ENCODE measurements at places on chromosomes 12 and 14.
A peak's percentile ranks its signal among the peaks of the same experiment; 100 is the strongest.

DNA sequence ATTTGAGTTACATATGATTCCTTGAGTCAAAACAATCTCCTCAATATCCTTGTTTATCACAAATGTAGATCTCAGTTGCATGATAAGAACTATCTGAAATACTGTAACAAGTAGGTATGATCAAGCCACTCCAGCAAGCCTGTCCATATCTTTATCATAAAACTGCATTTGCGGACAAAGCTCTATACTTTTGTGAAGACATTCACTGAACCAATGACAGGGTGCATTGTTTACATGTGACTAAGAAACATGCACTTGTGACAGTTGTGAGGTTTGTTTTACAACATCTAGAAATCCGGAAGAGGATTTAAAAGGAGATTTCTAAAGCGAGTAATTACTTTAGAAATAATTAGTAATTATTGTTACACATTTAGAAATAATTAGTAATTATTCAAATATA lies 111.7 kb downstream of the PPP2R5E start:
- no peak for DNase-seq

DNA sequence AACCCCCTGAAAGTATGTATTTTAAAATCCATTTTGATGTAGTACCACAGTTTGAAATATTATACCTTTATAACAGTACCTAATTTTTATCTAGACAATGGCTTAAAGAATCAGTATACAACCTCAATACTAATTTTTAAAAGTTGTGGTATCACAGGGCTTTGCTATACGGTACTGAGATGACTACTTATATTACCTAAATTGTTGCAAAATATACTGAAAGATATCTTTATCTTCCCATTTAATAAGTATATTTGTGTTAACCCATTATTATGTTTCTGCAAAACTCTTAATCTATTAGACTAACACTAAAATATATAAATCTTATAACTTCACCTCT lies 67.1 kb downstream of the RALGAPA1 start:
- no peak for DNase-seq

DNA sequence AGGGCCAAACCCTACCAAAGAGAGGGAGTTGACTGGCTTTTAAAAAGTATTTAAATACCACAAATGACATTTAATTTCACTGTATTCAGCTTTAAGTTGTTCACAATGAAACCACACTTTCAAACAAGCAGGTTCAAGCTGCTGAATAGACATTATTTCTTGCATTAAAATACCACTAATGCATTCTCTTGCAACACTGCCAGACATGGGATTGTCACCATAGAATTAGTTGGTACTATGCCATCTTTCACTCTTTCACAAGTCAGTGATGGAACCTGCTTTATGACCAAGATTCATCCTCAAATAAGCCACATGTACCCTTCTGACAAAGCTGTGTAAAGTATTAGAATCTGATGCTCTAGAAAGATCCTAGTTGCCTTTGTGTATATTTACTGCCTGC lies 239.4 kb downstream of the PAWR start:
- no peak for DNase-seq

GRCh38 chr14:54312166-54312801 lies 84.5 kb upstream of the CDKN3 start:
- DNase-seq = no peak

- peak; percentile 81 for DNase-seq
Observed at GRCh38 chr12:121795034-121795968, 1.8 kb upstream of the RHOF start.

- no peak for DNase-seq
Observed at GRCh38 chr14:88618476-88618875, 55.6 kb downstream of the ZC3H14 start.

GRCh38 chr12:131027876-131028586 lies 74.3 kb downstream of the ADGRD1 start:
- no peak for DNase-seq

GRCh38 chr14:91417120-91417982 lies at the start of gene CCDC88C:
TSS of gene CCDC88C (minus strand) at chr14:91417820. CDS start at chr14:91417690, 130 bp downstream.
- peak; percentile 68 for DNase-seq

GRCh38 chr14:66216763-66217162 lies 269.4 kb upstream of the CCDC196 start:
- no peak for DNase-seq

DNA sequence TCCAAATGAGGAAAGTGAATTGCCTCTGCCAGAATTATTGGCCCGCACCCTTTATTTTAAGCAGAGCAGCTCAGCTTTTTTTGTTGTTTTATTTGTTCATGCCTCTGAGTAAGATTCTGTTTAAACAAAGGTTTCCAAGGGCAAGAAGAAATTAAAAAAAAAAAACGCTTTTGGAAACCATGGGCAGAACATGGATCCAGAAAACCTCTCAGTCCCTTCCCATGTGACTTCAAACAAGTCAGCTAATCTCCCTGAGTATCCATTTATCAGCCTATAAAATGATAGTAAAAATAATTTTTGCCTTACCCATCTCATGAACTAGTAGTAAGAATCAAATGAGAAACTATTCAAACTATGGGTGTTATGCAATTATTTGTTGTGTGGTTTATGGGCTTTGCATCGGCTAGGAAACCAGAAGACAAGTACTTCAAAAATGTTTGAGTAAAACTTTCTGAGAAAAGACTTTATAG lies 27.6 kb downstream of the KITLG start:
- DNase-seq = no peak

DNA sequence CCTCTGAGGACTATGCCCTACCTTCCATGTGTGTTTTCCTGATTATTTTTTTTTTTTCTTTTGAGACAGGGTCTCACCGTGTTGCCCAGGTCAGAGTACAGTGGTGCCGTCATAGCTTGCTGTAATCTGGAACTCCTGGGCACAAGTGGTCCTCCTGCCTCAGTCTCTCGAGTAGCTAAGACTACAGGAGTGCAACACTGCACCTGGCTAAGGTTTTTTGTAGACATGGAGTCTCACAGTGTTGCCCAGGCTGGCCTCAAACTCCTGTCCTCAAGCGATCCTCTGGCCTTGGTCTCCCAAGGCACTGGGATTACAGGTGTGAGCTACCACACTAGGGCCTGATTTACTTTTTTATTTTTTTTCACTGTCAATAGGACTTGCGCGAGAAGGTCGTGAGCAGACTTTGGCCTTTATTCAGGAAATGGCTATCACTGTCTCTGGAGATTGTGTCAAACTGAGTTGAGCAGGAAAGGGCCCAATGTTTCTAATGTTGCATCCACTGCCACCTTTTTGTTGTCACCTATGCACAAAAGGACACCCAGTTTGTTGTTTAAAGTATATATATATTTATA lies 47.7 kb downstream of the FLRT2 start:
- no peak for DNase-seq

DNA sequence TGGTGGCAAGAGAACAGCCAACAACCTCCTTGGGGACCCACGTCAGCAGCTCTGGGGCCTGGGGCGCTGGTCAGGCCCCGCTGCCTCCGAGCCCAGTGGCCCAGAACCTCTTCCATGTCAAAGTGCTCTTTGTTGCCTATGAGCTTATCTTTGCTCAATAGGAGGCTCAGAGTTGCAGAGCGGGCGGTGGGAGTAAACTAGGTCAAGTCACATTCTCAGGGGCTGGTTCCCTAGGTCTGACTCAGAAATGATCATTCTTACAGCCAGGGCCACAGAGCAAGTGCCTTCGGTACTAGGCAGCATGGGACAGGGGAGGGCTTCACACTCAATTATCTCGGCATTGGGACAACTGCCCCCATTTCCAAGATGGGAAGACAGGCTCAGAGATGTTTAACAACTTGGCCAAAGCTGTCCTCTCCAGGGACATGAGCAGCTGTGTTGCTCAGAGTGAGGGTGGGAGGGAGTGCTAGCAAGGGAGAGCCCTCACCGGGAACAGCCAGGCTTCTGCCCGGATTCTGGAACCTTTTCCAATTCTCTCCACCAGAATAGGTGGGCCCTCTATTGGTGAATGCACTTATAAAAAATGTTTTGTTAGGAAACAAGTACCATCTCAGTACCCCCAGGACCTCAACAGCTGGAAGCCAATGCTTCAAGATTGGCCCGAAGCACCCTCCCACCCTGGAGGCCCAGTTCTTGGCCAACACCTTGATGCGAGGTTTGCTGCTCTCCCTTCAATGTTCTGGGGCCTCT lies 11.9 kb downstream of the SLC25A29 start:
- no peak for DNase-seq

DNA sequence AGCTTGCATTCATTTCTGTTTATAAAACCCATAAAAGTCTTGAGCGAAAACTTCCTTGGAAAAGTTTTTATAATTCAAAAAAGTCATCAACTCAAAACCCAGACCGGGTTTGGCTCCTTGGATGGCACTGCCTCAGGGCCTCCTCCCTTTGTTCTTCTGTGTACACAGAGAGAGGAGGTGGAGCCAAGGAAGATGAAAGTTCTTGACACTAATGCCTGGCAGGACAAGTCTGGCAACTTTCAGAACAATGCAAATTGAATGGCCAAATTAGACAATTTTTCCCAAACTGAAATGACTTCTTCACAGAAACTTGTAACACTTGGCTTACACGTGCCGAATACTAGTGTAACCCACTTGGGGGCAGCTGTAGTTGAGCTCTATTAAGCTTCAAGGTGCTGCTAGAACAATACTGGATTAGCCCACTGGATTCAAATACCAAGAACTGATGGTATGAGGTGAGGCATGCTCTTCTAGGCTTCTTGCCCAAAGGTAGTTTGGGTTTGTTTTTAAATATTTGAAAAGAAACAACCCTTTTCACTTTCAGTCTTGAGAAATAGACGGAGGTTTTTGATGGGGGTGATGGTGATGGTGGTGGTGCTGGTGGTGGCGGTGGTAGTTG lies 86.6 kb upstream of the FRMD6 start:
- no peak for DNase-seq

DNA sequence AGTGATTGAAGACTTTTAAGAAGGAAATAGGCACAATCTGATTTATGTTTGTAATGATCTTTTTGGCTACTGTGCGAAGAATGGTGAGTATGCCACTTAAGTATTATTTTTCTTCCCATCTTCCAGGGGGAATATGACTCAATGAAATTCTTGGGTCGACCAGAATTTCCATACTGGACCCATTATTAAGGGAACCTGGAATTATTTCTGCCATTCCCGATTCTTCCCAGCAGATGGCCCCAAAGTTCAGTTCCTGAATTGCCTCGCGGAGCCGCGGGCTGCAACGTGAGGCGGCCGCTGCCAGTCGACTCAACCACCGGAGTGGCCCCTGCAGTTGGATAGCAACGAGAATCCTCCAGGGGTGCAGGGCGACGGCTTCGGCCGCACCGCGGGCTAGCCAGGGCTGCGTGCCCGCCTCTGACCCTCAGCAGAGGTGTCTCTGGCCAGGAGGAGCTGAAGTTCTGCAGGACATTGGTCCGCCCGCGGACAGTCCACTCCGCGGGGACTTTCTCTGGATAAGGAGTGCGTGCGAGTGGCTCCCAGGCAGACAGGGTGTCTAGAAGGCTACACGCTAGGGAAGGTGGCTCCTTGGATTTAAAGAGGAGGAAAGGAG lies 628 bp upstream of the TSHR start:
- peak; percentile 70 for DNase-seq

DNA sequence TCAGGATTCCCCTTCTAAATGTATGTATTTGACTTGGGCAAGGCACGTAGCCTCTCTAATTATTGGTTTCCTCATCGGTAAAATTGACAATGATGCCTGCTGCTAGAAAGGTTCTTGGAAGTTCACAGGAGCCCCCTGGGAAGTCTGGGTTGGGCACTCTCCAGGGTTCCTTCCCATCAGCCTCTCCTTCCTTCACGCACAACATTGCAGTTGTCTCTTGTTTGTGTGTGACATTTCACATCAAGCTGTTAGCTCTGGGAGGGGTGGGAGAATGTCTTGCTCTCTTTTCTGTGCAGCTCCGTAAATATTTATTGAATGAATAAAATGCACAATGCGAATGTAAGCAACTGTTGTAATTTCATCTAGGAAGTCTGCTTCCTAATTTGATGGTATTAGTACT lies 153.2 kb upstream of the PRICKLE1 start:
- DNase-seq = no peak

- DNase-seq = peak; percentile 13
Observed at GRCh38 chr12:11836282-11837151, 187.0 kb downstream of the ETV6 start.

DNA sequence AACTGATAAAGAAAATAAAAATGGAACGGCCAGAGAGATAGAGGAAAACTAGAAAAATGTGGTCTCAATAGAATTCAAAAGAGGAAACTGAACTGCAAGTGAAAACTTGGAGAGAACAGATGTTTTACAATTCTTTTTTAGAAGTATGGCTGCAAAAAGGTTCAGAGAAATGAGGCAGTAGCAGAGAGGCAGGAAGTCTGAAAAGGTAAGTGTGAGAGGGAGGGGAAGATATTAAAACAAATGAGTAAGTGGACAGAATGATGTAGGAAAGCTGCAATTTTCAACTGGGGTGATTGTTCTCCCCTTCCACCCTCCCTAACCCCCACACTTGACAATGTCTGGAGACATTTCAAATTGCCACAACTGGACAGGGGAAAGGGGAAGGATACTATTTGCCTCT lies 12.9 kb downstream of the BTBD7 start:
- no peak for DNase-seq

- no peak for DNase-seq
Observed at GRCh38 chr14:34364201-34364600, 97.8 kb downstream of the SPTSSA start.

- no peak for DNase-seq
Observed at GRCh38 chr14:93543766-93544165, 113.0 kb downstream of the UNC79 start.
